ENCODE measurements at places on chromosomes 6 and 20. TPM values are rescaled to one million over a fixed set of nuclear protein-coding genes. Genes with fewer than 3 reads are reported as not detected.

Gene IL17F
- total RNA-seq, result not detected

Gene BPIFB1
- 0.10 TPM for total RNA-seq

Gene RING1
- 33.7 TPM for total RNA-seq

Gene FUT9
- not detected for total RNA-seq

Gene DLK2
- total RNA-seq, result 19.1 TPM

Gene RRAGD
- total RNA-seq, result 27.8 TPM

Gene ERVFRD-1
- total RNA-seq, result not detected

Gene TRIM10
- total RNA-seq, result not detected

Gene REM1
- total RNA-seq, result not detected
